Nasal cavity respiratory epithelium epithelial cell of viscerocranial mucosa (primary cell): ENCODE measurements at places on chromosomes 6 and 20. TPM values are rescaled to one million over a fixed set of nuclear protein-coding genes. Genes with fewer than 3 reads are reported as not detected.

Gene TGM6
- total RNA-seq, result not detected in 2 replicates

Gene UBE2C
- total RNA-seq, result 0.34 TPM in 1 of 2 replicates, not detected in the other

Gene NFATC2
- total RNA-seq, result under 0.01 TPM in 1 of 2 replicates, not detected in the other

Gene VSX1
- not detected in 2 replicates for total RNA-seq

Gene CCDC170
- total RNA-seq, result under 0.01 and 0.07 TPM in 2 replicates

Gene DNMT3B
- 0.68 and 1.5 TPM in 2 replicates for total RNA-seq

Gene FAM83C
- 0.93 and 1.7 TPM in 2 replicates for total RNA-seq

Gene KHDRBS2
- not detected in 2 replicates for total RNA-seq

Gene SLC26A8
- not detected in 2 replicates for total RNA-seq

Gene RBPJL
- not detected in 2 replicates for total RNA-seq

Gene BACH2
- total RNA-seq, result 0.68 and 5.1 TPM in 2 replicates

Gene HSPA12B
- total RNA-seq, result not detected in 2 replicates

Gene CST2
- 0.14 TPM in 1 of 2 replicates, not detected in the other for total RNA-seq

Gene CDH26
- 1.4 and 3.1 TPM in 2 replicates for total RNA-seq

Gene SCGN
- not detected in 2 replicates for total RNA-seq

Gene PMEPA1
- total RNA-seq, result 10.3 and 111 TPM in 2 replicates

Gene LY6G6C
- total RNA-seq, result under 0.01 TPM in 1 of 2 replicates, not detected in the other

Gene ELOVL5
- 41.4 and 61.9 TPM in 2 replicates for total RNA-seq

Gene DEFB132
- not detected in 2 replicates for total RNA-seq

Gene APOM
- total RNA-seq, result 0.28 and 0.34 TPM in 2 replicates

Gene E2F1
- 0.34 and 0.36 TPM in 2 replicates for total RNA-seq

Gene TAAR2
- total RNA-seq, result not detected in 2 replicates

Gene PLN
- total RNA-seq, result not detected in 2 replicates

Gene SLC22A7
- total RNA-seq, result not detected in 2 replicates

Gene SSTR4
- not detected in 2 replicates for total RNA-seq

Gene OPRM1
- total RNA-seq, result not detected in 2 replicates

Gene NCOA5
- 8.5 and 16.7 TPM in 2 replicates for total RNA-seq

Gene PXMP4
- total RNA-seq, result 3.8 and 7.8 TPM in 2 replicates

Gene TUBB2B
- total RNA-seq, result under 0.01 and 1.4 TPM in 2 replicates

Gene PCNA
- total RNA-seq, result 60.0 and 61.9 TPM in 2 replicates

Gene CUL7
- total RNA-seq, result 21.9 and 23.6 TPM in 2 replicates

Gene NKAIN2
- total RNA-seq, result under 0.01 and 0.07 TPM in 2 replicates

Gene SLC32A1
- not detected in 2 replicates for total RNA-seq

Gene PEX3
- 16.4 and 20.8 TPM in 2 replicates for total RNA-seq

Gene PSORS1C2
- not detected in 2 replicates for total RNA-seq

Gene MPIG6B
- total RNA-seq, result not detected in 2 replicates

Gene RIPPLY2
- total RNA-seq, result 0.64 TPM in 1 of 2 replicates, not detected in the other

Gene SRSF12
- 0.34 and 0.36 TPM in 2 replicates for total RNA-seq

Gene PRL
- total RNA-seq, result not detected in 2 replicates

Gene ULBP1
- total RNA-seq, result 2.7 and 9.6 TPM in 2 replicates

Gene UNC93A
- not detected in 2 replicates for total RNA-seq

Gene DBNDD2
- 8.3 and 15.4 TPM in 2 replicates for total RNA-seq

Gene TBXT
- not detected in 2 replicates for total RNA-seq

Gene B3GAT2
- total RNA-seq, result under 0.01 TPM in 1 of 2 replicates, not detected in the other
